Upper lobe of right lung (tissue), 1 donor: ENCODE measurements at places on chromosomes 16 and 17. TPM values are rescaled to one million over a fixed set of nuclear protein-coding genes. Genes with fewer than 3 reads are reported as not detected.
A peak's percentile ranks its signal among the peaks of the same experiment; 100 is the strongest.

Gene WFDC1
- total RNA-seq, result 26.0 TPM

Gene DNAH17
- 2.8 TPM for total RNA-seq

Gene MT3
- not detected for total RNA-seq

DNA sequence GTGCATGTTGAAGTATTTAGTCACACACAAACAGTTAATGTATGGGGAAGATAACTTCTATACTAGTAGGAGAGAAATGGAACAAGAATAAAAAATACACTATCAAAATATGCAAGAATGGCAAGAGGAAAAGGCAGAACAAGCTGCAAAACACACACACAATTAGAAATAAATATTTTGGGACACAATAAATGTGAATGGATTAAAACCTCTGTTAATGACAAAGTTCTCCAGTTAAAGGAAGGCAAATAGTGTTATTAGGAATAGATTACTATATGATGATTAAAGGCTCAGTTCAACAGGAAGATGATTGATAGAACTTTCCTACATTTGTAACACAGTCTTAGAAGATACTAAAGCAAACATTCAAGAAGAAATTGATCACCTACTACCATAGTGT is 106.3 kb upstream of the ZNF750 start:
- no peaks in the 10 kb centered on the region for H3K27me3 ChIP-seq
- H3K4me1 ChIP-seq, result no peaks in the 10 kb centered on the region
- H3K36me3 ChIP-seq, result peaks cover 28% of the 10 kb centered on the region
- no peak for DNase-seq
- no peak overlapping the region for H3K27ac ChIP-seq

DNA sequence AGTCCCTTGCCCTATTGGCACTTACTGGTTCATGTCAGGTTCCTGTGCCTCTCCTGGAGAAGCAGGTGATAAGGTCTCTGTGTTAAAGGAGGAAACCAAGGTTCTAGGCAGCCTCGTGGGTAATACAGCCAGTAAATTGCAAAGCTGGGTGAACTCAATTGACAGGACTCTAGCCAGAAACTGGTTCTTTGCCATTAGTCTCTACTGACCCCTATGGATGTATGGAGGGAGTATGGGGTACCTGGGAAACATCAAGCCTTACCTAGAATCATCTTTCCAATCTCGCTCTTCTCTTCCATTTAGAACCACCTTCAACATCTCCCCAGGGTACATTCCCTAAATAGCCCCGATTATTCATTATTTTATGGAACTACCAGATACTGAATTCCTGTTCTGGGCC is 169.3 kb downstream of the CDH13 start:
- H3K4me1 ChIP-seq, result no peaks in the 10 kb centered on the region
- H3K27me3 ChIP-seq, result no peaks in the 10 kb centered on the region
- DNase-seq, result no peak
- no peaks in the 10 kb centered on the region for H3K36me3 ChIP-seq

DNA sequence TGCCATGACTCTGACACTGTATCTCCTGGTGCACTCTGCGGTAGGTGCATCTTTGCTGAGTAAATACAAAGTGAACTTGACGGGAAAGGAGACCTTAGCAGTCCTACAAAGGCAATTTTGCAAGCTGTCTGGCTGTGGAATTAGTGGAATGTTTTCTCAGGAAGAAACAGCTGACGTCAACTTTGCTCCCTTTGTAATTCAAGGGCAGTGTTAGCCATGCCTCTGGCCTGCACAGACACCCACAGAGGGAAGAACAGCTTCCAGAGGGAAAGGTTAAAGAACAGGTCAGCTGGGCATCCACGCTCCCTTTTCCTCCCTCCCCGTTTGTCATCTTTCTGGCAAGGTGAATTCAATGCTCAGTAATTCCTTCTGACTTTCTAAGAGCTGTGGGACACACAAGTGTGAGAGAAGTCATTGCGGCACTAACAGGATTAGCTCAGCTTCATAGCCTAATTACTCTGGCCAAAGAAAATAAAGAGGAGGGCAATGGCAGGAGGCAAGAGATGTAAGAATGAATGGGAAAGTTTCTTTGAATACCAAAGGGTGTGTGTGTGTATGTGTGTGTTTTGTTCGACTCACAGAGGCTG is 476.9 kb upstream of the GOT2 start:
- H3K27me3 ChIP-seq, result no peaks in the 10 kb centered on the region
- DNase-seq, result no peak
- H3K4me3 ChIP-seq, result no peak overlapping the region
- H3K4me1 ChIP-seq, result peaks cover 17% of the 10 kb centered on the region
- H3K27ac ChIP-seq, result no peak overlapping the region

GRCh38 chr16:16186820-16187219 is 36.5 kb downstream of the ABCC6 start:
- peaks cover 6% of the 10 kb centered on the region for H3K36me3 ChIP-seq
- DNase-seq, result no peak
- H3K27me3 ChIP-seq, result no peaks in the 10 kb centered on the region
- no peaks in the 10 kb centered on the region for H3K4me1 ChIP-seq

DNA sequence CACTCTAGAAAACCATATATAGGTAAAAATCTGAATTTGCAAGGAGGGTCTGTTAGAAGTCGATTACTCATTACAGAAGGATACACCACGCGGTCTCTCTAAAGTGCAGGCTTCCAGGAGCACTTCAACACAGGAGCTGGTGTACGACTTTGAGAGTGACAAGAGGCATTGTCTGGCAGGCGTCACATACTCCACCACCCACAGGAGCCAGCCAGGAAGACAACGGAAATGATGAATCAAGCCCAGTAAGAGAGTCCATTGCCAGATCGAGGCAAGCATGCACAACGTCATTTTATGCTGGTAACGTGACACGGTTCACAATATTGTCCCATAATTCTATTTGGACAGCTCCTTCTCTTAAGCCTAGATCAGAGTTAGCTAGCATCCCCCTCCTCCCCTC is 15.0 kb upstream of the CACNG4 start:
- no peak overlapping the region for H3K27ac ChIP-seq
- peaks cover 13% of the 10 kb centered on the region for H3K27me3 ChIP-seq
- H3K4me3 ChIP-seq, result no peak overlapping the region

GRCh38 chr16:53769787-53770186 is 65.8 kb downstream of the FTO start:
- no peaks in the 10 kb centered on the region for H3K27me3 ChIP-seq
- no peak overlapping the region for H3K4me3 ChIP-seq
- peak overlapping the region; percentile 37 for H3K27ac ChIP-seq
- no peak for DNase-seq
- H3K36me3 ChIP-seq, result no peaks in the 10 kb centered on the region

DNA sequence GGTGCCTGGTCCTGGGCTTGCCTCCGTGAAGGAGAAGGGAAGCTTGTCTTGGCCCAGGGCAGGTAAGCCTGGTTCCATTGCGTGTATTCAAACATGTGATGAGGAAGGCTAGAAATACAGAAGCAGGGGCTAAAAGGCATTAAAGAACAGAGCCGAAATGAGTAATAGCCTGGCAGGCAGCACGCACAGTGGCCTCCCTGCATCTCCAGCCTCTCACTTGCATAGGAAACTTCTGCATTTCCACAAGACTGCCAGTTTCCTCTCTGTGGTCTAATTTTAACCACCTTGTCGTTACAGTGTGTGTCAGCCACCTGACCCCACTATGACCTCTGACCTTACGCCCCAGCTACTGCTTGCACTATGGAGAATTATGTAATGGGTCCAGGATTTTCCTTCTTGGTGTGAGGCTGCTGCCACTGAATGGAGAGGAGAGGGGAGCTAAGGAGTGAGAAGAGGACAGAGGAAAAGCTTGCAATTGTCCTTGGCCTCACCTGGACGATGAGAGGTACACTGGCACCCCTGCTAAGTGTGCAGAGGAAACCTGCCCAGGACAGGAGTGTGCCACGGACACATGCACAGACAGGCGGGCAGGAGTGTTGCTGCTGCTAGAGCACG is 32.8 kb downstream of the HIC1 start:
- no peak overlapping the region for H3K4me3 ChIP-seq
- peaks cover 83% of the 10 kb centered on the region for H3K4me1 ChIP-seq
- peak; percentile 73 for DNase-seq
- H3K27me3 ChIP-seq, result no peaks in the 10 kb centered on the region

GRCh38 chr16:70437017-70437581 is 1.8 kb downstream of the ST3GAL2 start:
- no peaks in the 10 kb centered on the region for H3K27me3 ChIP-seq
- no peak for DNase-seq
- H3K4me3 ChIP-seq, result peak overlapping the region; percentile 78
- peaks cover 55% of the 10 kb centered on the region for H3K4me1 ChIP-seq
- no peaks in the 10 kb centered on the region for H3K36me3 ChIP-seq
